T1000 (cell line): ENCODE measurements at places on chromosomes 6 and 20.

DNA sequence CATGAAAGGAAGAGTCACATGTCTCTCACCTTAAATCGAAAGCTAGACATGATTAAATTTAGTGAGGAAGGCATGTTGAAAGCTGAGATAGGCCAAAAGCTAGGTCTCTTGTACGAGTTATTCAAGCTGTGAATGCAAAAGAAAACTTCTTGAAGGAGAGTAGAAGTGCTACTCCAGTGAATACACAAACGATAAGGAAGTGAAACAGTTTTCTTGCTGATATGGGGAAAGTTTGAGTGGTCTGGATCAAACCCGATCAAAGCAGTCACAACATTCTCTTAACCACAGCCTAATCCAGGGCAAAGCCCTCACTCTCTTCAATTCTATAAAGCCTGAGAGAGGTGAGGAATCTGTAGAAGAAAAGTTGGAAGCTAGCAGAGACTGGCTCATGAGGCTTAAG lies 1.9 kb upstream of the TPD52L1 start:
- no peak for DNase-seq

GRCh38 chr20:57891014-57891413 lies 181.2 kb upstream of the PMEPA1 start:
- no peak for DNase-seq

GRCh38 chr6:27176096-27176495 lies 71.4 kb upstream of the PRSS16 start:
- no peak for DNase-seq

DNA sequence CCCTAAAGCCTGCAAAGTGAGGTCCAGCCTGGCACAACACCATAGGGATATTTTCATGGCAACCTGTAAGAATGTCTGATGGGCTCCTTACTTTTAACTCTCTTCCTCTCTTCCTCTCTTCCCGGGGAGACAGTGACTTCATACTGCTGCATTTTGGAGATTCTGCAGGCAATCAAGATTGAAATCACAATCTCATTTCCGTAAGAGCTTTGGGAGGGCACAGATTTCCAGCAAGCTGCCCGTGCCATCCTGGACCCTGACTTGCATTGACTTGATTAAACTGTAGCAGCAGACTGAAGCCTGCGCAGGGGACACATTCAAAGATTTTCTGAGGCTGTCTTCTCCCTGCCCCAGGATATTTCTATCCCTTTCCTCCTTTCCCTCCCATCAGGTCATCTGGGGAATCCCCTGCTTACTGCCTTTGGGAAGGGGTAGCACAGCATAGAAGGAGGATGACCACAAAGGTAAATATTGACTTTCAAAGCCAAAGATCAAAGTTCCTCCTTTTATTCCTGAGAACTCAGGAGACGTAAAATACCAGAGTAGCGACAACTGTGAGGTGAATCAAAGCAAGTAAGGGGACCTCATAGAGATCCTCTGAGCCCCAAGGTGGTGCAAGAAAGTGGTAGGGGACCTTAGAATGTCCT lies 504.0 kb upstream of the ARID1B start:
- DNase-seq, result no peak

DNA sequence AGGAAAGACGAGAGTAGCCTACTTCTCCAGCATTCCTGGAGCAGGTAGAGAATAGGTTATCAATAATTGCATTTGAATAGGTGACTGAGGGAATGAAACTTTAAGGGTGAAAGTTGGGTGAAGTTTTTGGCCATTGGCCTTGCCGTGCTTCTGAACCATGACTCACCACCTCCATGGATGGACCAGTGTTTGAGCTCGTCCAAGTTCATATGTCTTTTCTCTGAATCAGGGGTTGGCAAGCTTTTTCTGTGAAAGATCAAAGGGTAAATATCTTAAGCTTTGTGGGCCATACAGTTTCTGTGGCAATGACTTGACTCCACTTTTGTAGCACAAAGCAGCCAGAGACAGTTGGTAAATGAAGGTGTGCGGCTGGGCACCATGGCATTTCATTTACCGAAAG lies 31.8 kb downstream of the SNRNP48 start:
- no peak for DNase-seq
